Pulmonary artery endothelial cell (primary cell): ENCODE measurements at places on chromosomes 2 and 18.

DNA sequence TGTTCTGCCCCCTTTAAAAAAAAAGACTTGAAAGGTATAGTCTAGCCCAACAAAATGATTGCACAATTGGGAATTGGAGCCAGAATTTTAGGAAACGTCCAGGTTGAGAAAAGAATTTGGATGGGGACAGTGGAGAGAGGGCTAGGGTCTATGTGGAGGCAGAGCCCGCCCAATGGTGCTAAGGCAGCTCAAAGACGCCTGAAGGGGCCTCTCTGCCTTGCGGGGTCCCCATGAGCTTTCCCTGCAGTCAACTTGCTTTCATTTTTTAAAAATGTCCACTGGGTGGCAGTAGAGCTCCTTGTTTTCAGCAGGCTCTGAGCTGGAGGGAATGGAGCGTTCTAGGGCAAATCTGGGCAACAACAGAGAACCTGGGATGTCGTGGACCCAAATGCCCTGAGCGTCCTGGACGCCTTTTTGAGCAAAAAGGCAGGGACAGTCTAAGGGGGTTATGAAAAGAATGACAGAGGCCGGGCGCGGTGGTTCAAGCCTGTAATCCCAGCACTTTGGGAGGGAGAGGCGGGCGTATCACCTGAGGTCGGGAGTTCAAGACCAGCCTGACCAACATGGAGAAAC is 40.2 kb upstream of the ITM2C start:
- DNase-seq, result peak; percentile 27

- DNase-seq, result no peak
These were observed 138.4 kb downstream of the ZNF516 start for GRCh38 chr18:76356666-76357065.

- no peak for DNase-seq
These were observed 44.4 kb upstream of the SETBP1 start for GRCh38 chr18:44636241-44636640.

DNA sequence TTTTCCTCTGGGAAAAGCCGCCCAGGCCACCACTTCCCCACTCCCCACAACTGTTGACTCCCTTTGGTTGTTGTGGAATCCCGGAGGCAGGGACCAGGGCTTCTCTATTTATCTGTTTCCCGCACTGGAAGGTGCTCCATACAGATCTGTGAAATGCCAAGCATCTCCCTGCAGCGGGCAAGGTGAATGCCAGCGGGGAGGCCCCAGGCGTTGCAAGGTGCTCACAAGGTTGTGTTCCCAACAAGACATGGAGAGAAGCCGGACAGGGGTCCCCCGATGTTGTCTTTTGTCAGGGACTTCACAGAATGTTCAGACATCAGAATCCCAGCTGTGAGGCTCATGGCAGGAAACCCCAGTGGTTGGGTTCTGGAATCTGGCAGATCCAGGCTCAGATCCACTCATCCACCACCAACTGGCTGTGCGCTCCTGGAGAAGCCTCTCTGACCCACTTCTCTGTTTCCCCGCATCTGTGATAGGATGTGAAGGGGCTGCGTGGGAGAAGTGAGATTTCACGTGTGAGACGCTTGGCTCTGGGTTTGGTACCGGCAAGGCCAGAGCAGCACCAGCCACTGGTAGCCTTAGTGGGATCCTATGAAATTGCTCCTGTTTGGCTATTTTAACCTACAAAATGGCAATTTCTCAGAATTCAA is 8.6 kb upstream of the NEU2 start:
- DNase-seq, result no peak

GRCh38 chr18:67417864-67418523 is 98.5 kb downstream of the DSEL start:
- DNase-seq, result no peak

DNA sequence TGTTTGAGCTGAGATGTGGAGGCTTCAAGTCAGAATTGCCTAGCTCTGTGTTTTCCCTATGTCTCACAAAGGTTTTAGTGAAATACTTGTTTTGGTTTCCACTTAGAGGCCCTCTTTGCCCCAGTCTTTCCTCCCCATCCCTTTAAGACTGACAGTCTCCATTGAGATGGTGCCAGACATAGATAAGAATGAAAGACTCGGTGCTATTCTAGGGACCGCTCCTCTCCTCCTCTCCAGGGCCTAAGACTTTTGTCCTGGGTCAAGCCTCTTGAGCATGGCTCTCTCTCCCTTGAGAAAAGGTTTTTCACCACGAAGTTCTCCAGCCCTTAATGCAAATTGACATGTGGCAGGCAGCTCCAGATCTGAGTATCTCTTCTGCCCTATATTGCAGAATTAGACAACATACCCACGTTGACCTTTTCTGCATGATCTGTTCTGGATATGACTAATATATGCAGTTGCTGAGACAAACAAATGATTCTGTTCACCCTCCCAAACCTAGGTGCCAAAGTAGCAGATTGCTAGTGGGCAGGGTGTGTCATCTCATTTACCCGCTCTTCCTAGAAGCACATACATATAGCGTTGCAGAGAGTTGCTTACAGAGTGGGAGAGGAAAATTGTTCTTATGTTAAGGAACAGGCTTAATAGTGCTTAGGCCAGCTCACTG is 47.5 kb upstream of the ACSL3 start:
- DNase-seq, result no peak

- no peak for DNase-seq
These were observed 29.1 kb downstream of the STK25 start for GRCh38 chr2:241479026-241479898.

DNA sequence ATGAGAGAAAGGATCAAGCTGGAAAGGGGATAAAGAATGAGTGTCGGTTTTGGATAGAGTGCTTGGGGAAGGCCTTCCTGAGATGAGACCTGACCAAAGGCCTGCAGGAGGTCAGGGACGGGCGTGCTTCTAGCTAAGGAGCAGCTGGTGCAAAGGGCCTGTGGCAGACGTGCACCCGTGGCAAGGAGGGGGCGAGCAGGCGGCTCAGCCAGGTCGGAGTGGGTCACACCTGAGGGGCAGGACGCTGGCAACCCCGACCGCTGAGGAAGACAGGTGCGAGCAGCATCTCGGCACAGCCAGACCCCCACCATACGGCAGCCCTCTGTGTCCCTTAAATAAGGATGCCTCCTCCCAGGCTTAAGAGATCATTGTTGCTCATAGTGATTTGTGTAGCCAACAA is 48.1 kb downstream of the ODC1 start:
- DNase-seq, result no peak

DNA sequence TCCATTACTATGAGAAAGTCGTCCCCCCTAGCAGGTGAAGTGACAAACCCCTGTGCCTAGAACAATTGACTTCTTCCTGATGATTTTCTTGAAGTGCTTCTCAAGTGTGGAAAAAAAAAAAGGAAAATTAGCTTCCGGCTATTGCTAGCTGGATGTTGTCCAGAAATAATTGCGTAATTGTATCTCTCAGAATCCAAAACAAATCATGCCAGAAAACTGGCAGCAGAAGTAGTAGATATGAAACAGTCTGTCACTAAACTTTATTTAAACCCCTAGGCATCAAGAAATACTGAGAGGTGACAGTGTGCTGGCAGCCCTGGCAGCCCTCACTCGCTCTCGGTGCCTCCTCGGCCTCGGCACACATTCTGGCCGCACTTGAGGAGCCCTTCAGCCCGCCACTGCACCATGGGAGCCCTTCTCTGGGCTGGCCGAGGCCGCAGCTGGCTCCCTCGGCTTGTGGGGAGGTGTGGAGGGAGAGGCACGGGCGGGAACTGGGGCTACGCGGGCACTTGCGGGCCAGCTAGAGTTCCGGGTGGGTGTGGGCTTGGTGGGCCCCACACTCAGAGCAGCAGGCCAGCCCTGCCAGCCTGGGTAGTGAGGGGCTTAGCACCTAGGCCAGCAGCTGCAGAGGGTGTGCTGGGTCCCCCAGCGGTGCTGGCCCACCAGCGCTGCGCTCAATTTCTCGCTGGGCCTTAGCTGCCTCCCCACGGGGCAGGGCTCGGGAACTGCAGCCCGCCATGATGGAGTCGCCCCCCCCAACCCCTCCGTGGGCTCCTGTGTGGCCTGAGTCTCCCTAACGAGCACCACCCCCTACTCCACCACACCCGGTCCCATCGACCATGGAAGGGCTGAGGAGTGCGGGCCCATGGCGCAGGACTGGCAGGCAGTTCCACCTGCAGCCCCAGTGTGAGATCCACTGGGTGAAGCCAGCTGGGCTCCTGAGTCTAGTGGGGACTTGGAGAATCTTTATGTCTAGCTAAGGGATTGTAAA is 80.5 kb upstream of the ABCA12 start:
- DNase-seq, result no peak

DNA sequence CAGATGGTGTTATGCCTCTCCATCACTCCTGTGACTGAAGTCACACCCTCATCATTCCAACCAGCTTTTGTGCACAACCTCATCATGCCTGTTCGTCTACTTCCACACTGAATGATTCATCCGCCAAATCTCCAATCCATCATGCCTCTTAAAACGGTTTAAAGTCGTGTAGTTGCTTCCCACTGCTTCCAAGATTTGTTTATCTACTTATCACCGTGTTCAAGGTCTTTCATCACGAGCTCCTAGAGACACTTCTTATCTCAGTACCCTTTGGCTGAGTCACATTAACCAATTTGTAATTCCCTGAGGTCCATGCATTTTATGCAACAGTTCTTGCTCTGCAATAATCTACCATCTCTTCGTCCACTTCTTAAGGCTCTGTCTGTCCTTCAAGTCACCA is 592.3 kb upstream of the ID2 start:
- no peak for DNase-seq

DNA sequence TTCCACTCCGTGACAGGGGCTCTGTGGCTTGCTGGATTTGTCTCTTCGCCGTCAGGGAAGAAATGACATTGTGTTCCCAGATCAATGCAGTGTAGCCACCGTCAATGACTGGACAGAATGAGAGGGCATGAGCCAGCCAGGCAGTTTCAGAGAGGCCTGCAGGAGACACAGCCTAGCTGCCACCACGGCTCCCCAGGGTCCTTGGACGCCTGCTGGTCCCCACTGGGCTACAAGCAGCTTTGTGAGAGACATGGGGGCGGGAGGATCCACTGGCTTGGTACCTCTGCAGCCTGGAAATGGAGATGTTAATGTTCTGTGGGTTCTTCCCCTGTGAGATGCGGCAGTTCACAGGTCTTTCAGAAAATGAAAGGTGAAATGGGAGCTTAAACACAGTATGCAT is 12.1 kb upstream of the AMER3 start:
- no peak for DNase-seq

- DNase-seq, result no peak
These were observed 16.3 kb upstream of the ATOH8 start for GRCh38 chr2:85737481-85737880.

DNA sequence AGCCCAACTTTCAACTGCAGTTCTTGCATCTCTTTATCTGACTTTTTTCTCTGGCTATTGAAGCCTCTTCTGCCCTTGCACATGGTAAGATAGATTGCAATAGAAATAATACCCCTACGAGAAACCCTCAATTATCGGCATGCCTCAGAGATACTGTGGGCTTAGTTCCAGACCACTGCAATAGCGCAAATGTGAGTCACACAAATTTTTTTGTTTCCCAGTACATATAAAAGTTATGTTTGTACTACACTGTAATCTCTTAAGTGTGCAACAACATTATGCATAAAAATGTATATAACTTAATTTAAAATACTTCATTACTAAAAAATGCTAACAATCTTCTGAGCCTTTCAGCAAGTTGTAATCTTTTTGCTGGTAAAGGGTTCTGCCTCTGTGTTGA is 124.7 kb downstream of the PDE1A start:
- no peak for DNase-seq

GRCh38 chr2:73944714-73945113 is 18.0 kb downstream of the DGUOK start:
- DNase-seq, result no peak

DNA sequence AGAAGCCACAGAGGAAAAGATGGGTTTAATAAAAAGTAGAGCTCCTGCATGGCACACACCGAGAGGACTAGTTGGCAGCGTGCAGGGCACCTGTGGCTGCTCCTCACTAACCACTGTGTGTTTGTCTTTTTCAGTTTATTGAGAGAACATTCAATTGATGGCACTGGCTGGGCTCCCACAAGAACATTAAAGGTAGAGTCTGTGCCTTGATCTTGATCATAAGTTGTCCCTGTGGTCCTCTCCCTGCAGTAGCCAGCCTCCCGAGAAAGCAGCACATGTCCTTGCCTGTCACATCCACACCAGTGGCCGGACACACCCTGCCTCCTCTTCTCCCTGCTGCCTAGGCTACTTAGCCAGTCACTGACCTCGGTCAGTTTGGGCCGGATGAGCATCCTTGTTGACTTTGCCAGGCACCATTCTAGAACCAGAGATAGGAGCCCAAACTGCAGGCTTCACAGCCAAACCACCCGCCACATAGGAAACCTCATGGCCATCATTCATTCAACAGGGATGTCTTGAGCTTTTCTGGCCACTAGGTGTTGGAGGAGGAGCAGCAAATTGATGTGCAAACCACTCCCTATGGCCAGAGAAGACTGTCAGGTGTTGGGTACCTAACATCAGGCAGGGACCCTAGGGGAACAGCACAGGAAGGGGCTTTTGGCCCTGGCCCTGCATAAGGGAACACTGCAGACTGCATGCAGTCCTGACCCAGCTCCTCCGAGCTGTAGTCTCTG is 30.2 kb upstream of the SCLY start:
- no peak for DNase-seq

GRCh38 chr18:75483662-75484061 is 56.2 kb upstream of the SMIM21 start:
- DNase-seq, result no peak

- no peak for DNase-seq
These were observed 3.5 kb upstream of the UGT1A1 start for GRCh38 chr2:233756429-233757081.
